ENCODE measurements at places on chromosomes 4 and X.

DNA sequence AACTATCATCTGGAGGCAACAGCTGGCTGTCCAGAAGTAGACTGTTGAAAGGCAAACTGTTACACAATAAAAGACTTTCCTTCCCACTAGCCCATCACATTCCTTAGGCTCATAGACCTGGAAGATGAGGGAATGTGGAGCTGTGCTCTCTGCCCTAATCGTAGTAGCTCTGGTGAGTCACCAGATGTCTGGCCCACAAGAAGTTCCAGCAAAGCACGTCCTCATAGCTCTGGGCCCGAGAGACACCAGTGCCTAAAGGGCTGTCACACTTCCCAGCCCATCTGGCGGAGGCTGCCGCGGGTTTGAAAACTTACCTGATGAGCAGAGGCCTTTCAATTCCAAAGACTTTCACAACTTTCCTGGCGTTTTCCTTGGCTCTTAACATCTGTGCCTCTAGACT, 81.7 kb upstream of the STOX2 start:
- no peak for DNase-seq

DNA sequence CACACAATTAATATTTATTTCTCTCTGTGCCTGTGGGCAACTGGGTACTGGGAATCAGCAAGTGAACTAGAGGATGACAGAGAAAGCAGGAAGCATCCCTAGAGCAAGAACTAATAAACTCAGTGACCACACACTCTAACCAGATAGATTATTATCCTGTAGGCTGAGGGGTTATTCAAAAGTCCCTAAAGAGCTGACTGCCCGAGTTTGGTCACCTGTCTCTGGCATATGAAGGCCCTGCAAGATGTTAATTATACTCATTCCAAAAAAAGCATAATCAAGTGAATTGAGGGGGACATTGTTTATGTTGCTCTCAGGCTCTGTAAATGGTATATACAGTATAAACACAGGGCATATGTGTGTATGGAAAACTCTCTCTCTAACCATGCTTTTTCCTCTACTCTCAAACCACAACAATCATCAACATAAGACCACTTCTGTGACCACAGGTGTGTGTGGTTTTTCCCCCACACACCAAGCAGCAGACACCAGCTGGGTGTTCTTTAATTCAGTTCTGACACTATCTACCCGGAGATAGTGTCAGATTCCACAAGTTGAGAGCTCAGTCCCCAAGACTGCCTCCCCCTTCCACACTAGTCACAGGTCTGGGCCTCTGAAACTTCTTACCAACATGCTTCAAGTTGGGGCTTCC, 6.2 kb upstream of the HPSE start:
- DNase-seq, result no peak

DNA sequence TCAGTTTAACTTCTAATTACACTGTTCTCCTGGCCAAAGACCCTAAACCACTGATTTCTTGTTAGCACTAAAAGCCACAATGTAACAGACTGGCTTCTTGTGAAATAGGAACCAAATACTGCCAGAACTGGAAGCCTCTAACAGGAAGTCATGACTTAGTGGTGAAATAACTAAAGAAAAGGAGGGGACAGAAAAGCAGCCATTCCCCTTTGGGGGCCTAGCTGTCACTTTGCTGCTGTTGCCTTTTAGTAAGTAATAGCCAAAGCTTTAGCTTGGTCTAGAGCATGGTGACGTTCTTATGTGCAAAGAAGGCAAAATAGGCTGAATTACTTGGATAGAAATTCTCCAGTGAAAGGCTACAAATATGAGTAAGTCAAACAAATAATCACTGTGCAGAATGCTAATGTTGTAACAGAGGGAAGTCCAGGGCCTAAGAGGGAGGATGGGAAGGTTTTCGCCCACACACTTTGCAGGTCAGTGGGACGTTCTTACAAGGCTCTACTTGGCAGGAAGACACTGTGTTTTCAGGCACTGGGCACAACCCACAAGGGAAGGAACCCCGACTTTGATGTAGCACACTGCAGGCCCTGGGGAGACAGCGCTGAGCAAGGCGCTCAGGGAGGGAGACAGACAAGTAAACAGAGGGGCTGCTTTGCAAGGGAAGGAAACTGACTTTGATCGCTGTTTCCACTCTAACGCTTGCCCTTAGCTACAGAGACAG, 16.7 kb downstream of the GAB3 start:
- DNase-seq, result no peak

- DNase-seq, result no peak
These were observed 155.2 kb downstream of the RBMX2 start for GRCh38 chrX:130556951-130557350.

DNA sequence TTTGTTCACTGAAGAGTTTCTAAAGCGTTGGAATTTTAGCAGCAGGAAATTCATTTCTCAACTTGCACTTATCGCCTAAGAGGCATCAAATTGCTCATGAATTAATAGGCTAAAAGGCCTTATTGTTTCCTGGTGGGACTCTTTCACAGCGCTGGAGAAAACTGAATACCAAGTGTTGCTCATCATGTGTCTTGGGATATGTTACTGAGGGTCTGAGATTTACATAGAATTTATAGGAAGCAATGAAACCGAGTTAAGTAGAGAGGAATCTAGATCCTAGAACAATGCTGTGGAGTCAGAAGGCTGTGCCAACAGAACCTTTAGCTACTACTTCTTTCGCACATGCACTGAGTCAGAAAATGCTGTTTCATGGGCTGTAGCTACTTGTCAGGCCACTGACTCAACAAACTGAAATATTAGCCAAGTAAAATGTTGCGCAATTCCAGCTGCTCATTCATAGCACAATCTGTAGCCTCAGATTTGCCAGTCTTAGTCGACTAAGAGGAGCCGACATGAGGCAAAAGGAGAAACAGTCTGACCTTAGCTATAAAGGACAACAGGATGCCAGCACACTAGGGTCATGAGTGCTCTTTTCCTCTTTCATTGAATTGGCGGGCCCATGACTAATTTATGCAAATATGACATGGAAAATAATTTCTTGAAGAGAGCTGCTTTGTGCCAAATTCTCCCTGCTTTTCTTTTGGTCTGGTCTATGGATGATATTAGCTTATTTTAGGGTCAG, 35.9 kb upstream of the CXCL8 start:
- peak; percentile 87 for DNase-seq

DNA sequence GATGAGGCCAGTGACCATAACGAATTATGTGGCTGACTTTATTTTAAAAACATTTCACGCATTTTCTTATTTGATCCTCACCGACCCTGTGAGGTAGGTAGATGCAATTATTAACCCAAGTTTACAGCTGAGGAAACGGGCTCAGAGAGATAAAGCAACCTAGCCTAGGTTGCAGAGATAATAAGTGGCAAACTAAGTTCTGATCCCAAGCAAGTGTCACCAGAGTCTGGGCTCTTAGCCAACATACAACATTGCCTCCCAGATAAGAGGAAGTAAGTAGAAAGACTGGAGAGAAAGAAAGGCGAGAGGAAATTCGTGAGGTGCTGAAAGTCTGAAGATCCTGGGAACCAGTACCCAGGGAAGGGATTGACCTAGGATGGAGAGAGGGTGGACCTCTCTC, 77.4 kb upstream of the GPR50 start:
- DNase-seq, result no peak

- no peak for DNase-seq
These were observed 90.8 kb downstream of the ZNF330 start for GRCh38 chr4:141311246-141312204.

- no peak for DNase-seq
These were observed 792.3 kb upstream of the HS3ST1 start for GRCh38 chr4:12221031-12221430.

- DNase-seq, result no peak
These were observed 226.9 kb upstream of the HCCS start for GRCh38 chrX:10884246-10884645.

DNA sequence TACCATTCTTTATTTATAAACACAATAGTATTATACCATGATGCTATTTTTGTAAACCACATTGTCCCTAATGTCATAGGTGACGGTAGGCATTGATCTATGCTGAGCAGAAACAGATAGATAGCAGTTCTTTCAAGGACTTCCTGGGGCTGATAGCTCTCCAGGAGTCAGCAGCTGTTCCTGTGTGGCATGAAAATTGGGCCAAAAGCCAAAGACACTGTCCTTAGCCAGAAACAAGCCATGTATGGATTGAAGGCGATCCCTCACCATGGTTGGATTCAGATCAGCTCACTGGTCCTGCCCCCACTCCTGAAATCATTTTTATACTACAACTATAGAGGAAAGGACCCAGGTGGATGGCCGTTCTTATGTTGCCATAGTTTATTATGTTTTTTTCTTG, 53.6 kb downstream of the DDX60 start:
- no peak for DNase-seq

DNA sequence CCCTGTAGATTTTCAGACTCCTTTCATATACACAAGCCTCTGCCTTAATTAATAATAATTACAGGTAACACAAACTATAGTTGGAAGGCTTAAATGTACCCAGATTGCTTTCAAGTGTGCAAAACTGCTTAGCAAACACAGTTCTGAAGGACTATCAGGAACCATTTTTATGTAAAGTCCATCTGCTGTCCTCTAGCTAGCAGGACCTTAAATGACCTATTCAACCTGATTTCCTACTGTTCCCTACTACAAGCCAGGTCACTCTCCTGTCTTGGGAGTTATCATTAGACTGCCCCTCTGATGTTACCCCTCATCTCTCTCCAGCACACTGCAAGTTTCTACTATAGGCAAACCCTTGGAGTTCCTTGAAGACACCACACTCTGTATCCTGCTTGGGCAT, 157.3 kb downstream of the GBA3 start:
- DNase-seq, result no peak

DNA sequence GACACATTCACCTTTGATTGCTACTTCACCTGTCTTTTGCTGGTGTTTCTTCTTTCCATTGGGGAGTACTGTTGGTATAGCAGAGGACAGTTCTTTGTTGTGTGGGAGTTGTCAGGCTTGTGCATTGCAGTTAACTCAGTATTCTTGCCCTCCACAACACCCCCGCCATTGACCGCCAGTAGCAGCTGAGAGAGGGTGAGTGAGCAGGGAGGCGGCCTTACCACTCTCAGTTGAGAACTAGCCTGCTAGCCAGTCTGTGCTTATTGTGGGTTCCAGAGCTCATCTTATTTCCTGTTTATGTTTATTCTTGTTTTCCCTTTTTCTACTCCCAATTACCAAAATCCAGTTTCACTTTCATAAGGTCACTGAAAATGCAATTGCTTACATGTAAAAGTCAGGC, 52.2 kb downstream of the STIM2 start:
- no peak for DNase-seq

- DNase-seq, result no peak
These were observed 117.9 kb downstream of the CPZ start for GRCh38 chr4:8710416-8710815.

- no peak for DNase-seq
These were observed 231.7 kb upstream of the PGRMC2 start for GRCh38 chr4:128519163-128519830.

DNA sequence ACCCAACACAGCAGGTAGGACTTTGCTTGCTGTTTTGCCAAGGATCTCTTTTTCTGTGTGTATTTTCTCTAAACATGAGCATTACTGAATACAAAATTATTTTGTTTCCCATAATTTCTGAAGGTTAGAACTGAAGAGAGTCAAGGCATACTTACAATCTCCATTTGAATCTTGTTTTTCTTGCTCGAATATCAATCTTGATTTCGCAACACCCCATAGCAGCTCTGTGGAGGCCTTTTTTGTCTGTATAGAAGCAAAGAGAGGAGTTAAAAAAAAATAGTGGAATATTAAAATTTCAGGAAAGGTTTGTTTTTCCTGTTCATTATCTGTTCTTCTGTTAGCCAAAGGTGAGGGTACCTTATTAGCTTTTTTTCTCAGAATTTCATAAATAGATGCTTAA, 92.9 kb downstream of the TNIP2 start:
- no peak for DNase-seq

DNA sequence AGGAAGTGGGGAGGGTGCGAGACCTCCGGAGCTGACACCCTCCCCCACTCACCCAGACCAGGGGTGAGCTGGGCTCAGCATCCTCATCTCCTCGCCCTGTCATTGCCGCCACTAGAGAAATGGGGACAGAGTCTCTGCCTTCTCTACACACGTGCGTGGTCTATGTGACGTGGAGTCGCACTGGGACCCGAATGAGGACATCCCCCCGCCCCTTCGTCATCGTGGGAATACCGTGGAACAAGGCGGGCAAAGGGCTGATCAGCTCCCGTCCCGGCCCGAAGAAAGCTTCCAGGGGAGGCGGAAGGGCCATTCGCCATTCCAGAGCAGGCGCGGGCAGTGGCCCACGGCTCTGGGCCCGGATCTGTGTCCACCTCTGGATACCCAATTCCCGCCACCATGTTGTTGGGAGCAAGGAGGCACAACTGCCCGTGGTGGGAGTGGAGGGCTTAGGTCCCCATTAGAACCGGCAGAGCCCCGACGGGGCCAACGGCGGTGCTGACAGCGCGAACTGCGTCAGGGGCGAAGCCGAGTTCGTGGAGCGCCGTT, 12.0 kb downstream of the HMX1 start:
- no peak for DNase-seq

DNA sequence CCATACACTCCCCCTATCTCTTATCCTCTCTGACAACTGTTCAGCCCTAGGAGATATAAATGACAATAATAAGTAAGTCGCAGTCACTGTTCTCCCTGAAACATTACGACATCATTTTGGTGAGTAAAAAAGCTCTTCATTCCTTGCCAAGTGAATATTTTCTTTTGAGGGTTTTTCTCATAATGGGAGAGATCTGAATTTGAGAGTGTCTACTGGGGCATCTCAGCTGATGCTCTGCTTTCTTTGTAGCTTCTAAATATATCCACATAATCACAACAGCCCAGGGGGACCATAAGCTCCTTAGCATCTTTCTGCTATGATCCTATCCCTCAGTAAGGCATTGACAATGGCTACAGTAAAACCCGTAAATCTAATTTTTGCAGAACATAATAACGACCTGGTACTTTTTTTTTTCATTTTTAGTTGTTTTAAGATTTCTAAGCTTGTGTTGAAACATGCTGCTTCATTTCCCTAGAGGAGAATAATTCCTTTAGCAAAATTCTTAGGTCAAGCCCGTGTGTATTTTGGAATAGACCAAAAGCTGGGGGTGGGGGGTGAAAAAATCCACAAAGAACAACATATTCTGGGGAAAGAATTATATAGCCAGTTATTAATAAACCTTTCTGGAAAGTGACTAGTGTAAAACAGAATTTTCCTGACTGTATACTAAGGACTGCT, 78.1 kb upstream of the GPM6B start:
- DNase-seq, result no peak

DNA sequence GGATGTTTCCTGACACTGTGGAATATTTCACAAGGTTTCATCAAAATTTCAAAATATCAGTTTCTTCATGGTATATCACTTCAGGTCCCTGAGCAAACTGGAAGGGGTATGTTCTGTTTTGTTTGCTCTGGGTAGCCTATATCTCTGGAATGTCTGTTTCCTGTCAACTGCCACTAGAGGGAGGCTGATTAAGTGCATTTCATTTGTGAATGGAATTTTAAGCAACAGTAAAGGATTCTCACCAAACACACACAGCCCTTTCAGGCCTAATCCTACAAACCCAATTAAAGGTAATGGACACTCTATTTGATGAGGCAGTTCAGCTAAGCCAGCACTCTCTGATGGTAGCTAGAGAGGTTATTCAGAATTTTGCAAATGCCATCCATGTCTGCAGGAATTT, 307.1 kb downstream of the TEX13A start:
- DNase-seq, result no peak

GRCh38 chr4:107125496-107125895, 89.4 kb upstream of the DKK2 start:
- DNase-seq, result no peak
